ENCODE measurements at places on chromosomes 5 and 9.

DNA sequence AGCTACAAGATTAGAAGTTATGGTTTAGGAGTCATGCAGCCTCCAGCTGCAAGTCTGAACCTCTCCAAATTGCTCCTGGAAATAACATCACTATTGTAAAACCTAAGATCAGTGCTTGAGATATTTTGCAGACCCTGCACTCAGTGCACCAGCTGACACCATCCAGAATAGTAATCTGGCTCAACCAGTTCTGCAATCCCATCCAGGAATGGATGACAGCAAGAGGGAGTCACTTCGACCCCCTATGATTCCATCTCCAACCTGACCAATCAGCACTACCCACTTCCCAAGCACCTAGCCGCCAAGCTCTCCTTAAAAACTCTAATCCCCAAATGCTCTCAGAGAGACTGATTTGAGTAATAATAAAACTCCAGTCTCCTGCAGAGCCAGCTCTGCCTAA, 37.9 kb upstream of the NR4A3 start:
- DNase-seq, result no peak

DNA sequence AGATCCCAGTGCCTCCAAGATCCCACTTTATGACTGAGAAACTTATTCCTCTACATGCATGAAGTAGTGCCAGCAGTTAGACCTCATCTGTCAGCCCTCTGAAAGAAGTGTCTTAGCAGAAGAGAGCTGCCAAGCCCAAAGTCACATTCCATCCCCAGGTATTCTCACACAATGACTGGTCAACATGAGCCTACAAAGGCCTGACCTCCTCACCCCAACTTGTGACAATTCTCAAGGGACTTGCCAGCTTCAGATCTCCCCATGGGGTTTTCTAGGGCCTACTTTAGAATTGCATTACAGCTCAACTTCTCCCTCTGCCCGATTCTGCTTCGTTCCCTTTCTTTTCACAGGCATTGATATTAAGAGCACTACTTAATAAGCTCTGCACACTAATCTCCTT, 393.8 kb upstream of the SLC30A5 start:
- no peak for DNase-seq

GRCh38 chr9:95157481-95158151, 159.9 kb downstream of the FANCC start:
- no peak for DNase-seq

- no peak for DNase-seq
Measured at GRCh38 chr9:86828631-86829030, 118.7 kb downstream of the GAS1 start.

- DNase-seq, result no peak
Measured at GRCh38 chr5:75435096-75435495, 76.3 kb downstream of the CERT1 start.

DNA sequence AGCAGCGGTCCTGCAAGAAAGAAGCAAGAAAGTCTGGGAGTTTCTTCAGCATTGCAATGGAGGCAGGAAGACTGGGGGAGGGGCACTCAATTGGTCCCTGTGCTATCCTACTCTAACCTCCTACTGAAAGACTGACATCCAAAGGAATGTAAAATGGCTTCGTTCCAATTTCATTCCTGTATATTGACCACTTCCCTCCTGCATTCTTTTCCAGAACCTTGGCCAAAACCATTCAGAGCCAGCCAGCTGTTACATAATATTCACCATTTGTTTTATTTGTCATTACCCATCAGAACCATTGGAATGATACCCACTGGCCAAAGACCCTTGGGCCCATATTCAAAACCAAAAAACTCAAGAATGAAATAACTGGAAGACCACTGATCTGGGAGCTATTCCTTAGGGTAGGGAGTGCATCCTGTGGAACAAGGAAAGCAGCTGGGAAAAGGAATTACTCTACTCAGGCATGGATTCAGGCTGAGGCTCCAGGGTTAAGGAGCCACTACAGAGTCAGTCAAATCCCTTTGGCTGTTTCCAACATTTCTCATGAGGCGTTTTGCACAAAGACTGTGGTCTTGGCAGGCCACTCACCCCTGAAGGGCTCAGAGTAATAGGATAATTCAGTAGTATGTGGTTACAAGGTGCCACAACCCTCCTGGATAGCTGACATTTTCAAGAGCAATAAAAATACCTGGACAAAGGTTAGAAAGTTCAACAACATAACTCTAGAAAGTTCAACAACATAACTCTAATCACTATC, 148.7 kb upstream of the SLC1A3 start:
- DNase-seq, result no peak

GRCh38 chr5:95668728-95669127, 14.1 kb downstream of the SPATA9 start:
- no peak for DNase-seq

DNA sequence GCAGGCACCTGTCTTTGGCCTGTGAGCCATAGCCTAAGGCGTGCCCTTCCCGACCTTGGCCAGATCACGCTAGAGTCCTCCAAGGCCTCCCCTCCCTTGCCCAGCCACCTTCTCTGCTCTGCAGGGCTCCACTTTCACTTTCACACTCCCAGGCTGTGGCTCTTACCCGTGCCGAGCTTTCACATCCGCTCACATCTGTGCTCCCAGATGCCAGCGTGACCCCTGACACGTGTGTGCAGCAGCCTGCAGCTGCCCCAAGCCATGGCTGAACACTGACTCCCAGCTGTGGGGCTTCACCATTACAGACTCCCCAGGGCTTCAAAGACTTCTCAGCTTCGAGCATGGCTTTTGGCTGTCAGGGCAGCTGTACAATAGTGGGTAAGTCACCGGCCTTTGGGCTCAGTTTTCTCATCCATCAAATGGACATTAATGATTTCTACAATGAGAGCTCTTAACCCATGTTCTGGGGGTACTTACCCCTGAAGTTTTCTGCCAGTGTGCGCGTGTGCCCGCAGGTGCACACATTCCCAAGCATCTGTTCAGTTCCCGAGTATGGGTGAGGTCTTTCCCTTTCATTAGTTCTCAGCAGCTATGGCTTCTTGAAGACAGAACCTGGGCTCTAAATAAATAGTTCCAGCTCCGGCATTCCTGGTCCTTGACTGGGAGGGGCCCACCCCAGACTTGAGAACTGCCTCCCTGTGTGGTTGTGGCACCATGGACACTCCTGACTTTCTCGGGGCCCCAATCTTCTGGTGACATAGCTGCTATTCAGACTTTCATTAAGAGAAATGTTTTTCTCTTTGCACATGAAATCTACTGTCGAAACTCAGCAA, 118.6 kb downstream of the RGS3 start:
- DNase-seq, result peak; percentile 87

DNA sequence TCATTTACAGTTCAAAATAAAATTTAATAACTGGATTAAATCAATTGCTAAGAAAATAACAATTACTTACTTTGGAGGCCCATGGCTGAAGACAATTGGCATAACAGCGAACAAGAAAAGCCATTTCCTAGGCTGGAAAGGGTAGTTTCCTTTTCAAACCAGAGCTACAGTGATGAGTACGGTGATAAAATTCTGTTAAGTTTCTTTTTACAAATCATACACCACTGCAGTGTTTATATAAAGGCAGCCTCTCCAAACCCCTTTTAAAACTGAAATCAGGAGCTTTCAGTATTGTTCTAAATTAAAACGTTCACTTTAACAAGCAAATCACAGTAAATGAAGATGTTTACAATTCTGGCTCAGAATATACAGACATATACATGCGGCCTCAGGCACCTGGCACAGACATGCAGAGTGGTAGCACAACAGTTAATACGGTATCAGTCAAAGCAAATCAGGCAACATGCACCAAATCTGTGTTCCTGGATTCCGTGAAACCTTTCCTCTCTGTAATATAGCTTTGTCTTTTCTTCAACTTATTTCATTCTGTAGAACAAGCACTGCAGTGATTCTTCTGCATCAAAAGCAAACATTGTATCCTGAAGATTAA, 102.9 kb downstream of the RAPGEF6 start:
- no peak for DNase-seq

- DNase-seq, result no peak
Measured at GRCh38 chr9:116724123-116724522, 37.0 kb downstream of the TRIM32 start.

DNA sequence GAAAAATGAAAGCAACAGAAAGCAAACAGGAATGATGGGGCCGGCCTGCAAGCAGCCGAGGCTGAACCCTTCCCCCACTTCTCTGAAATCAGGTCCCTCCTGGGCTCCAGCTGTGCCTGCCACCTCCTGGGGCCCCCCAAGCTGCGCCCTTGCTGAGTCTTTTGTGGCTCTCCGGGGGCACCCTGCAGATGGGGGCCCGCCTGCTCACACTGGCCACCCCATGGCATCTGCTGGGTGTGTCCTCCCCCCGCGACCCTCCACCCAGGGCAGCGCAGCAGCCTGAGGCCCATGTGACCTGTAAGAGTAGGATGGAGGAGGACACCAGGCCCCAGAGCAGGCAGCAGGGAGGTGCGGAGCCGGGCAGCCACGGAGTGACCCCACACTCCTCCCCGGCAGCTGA, 5.7 kb downstream of the GPSM1 start:
- DNase-seq, result no peak

GRCh38 chr9:133474215-133474614, 4.7 kb downstream of the SLC2A6 start:
- no peak for DNase-seq

DNA sequence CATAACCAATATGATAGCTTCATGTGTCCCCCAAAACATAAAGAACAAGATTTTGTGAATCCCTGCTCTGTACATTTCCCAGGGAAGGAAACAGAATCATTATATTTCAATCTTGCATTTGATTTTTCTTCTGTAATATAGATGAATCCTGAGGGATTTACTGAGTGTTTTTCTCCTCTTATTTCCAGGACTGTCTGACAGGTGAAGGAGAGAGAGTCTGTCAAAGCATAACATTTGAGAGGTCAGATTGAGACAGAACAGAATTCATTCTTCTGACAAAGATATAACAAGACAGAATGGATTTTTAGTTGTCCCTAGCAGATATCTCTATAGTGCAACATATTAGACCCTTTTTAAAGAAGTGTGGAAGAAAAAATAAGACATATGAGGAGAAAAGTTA, 354.5 kb upstream of the IZUMO3 start:
- DNase-seq, result no peak

DNA sequence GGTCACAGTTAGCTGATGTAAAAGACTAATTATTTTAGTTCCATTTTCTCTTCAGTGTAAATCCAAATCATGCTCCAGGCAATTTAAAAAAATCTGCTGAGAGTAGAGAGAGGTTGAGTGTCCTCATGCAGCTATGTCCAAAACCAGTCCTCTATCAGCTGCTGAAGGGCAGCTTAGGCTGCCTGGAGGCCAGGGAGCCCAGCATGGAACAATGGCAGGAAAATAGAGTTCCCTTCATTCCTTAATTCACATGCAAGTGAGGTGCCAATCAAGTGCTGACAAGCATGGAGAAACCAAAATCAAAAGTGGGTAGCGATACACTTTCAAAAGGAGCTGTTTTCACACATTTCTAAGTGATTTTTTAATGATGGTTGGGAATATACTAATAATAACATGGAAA, 78.3 kb upstream of the POU5F2 start:
- no peak for DNase-seq

DNA sequence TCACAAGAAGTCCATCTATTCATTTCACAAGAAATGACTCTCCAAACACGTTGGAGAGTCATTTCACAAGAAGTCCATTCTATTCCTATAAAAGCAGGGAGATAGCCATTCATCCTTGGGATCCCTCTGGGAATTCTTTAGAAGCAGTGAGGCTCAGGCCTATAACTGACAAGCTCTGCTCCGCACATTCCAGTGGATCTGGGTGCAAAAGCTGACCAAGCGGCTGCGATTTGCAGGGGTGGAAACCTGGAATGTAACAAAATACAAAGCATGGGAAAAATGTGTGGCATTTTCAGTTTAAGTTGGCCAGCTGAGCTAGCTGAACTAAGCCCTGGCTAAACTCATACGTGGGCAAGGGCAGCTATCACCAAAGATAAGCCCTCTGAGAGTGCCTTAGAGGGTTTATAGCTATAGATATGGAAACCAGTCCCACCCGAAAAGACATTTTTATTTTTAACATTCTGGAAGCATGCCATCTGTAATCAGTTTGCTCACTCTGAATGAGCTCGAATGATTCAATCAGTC, 8.7 kb downstream of the TAS2R1 start:
- DNase-seq, result no peak

DNA sequence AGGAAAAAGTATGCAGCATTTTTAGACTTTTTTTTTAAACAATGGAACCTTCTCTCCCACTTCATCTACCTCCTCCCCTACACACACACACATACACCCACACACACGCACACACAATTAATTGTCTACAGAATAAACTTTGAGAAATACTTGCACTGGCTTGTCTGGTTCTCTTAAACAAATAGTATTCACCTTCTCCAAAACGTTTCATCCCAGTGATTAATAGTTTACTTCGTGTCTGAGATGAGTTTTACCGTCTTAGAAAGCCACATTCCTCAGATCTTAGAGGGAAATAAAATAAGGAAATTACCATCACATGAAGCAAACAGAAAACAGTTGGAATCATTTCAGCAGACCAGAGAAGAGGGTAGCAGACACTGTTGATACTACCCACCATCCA, 570.6 kb upstream of the CLINT1 start:
- DNase-seq, result no peak

Measured in CD4-positive, alpha-beta T cell treated with Interleukin-1 beta for 1 hour (primary cell).